Activated naive CD8-positive, alpha-beta T cell treated with anti-CD3 and anti-CD28 coated beads, Interleukin-2, amount 50 U/mL, for 16 hours (primary cell): ENCODE measurements at places on chromosomes 6 and 20.

GRCh38 chr6:92779746-92780145, 639.6 kb downstream of the EPHA7 start:
- DNase-seq: no peak

GRCh38 chr6:11758878-11759277, 19.7 kb downstream of the ADTRP start:
- no peak for DNase-seq

DNA sequence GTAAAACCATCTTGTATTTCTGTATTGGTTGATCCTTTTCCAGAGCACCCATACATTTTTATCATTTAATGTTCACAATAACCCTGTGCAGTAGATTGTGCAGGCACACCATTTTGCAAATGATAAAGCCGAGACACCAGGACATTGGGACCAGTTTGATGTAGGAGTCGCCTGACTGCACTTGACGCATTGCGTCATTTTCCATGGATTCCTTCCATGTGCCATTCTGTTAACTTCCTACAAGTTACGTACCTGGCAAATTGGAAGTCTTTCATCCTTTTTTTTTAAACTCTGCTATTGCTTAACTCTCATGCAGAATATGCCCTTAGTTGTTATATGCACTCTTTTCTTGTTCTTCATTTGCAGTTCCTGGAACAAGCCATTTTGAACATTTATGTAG, 43.0 kb downstream of the PRPH2 start:
- no peak for DNase-seq

- DNase-seq: no peak
These were observed 161.6 kb upstream of the MARCKS start for GRCh38 chr6:113695516-113695915.

DNA sequence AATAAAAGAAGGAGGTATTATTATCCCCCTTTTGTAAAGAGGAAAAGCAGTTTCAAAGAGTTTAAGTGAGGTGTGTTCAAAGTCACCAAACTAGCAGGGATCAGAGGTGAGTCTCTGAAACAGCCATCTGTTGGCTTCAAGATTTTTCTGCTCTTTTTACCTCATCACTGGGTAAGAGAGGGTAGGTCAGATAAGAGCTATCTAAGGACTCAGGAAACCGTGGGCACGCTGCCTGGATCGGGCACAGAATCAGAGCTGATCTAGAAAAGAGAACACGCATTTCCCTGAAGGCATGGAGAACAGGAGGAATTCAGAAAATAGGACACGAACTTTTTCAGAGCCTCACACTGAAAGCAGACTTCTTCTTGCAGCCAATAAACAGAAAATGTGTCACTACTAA, 65.8 kb upstream of the LY86 start:
- DNase-seq: no peak

GRCh38 chr6:170437719-170438401, 115.2 kb downstream of the PSMB1 start:
- no peak for DNase-seq

GRCh38 chr20:54172532-54172855, 1.3 kb downstream of the CYP24A1 start:
- no peak for DNase-seq

- no peak for DNase-seq
These were observed 60.1 kb downstream of the DAAM2 start for GRCh38 chr6:39852324-39852723.

- DNase-seq: no peak
These were observed 1.7 kb downstream of the DIDO1 start for GRCh38 chr20:62924442-62925075.

DNA sequence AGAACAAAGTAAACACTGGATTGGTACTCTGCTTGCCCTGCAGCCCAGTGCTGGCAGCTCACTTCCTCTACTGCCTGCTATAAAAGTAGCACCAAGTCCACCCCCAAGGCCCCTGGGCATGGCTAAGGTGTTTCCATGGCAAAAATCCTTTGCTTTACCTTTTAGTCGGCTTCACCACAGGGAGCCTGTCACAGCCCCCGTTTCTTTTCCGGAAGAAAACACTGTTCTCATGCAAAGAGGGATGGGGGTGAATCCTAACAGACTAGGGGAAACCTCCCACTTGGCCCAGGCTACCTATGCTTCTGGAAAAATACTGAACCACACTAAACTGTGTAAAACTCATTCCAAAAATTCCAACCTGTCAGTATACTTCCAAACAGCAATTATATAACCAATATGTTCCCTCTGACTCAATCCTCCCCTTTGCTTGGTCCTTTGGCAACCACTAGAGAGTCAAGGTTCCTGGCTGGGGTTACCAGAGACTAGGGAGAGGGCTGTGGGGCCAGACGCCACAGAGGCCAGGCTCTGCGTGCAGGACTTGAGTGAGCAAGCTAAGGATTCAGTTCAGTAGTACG, 16.1 kb downstream of the PPIL1 start:
- no peak for DNase-seq

DNA sequence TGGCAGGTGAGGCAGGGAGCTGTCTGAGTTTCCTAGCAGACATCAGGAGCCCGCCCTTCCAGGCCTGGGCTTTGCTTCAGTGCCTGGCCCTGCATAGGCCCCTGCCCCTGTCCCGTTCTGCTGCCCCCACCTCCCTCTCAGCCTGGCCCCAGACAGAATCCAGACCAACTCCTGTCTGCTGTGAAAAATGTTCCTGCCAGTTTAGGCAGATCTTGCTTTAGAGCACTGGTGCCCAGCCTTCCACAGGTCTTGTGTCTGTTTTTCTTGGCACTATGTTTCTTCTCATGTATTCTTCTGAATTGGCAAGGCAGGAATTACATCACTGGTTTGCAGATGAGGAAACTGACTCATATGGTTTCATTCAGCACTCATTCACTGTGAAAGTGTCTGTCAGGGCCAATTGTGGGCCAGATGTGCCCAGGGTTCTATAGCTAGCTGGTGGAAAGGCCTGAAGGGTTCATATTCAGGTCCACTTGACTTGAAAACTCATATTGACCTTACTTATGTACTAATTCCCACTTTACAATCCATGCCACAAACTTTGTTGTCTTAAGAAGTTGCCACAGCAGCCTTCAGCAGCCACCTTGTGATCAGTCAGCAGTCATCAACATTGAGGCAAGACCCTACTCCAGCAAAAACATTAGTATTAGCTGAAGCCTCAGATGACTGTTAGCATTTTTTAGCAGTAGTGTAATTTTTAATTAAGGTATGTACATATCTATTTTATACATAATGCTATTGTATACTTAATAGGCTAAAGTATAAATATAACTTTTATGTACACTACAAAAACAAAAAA, 40.5 kb downstream of the HLA-F start:
- no peak for DNase-seq

- DNase-seq: no peak
These were observed 5.1 kb downstream of the PRND start for GRCh38 chr20:4726710-4727397.

- no peak for DNase-seq
These were observed 46.5 kb downstream of the STK4 start for GRCh38 chr20:45012682-45013302.

DNA sequence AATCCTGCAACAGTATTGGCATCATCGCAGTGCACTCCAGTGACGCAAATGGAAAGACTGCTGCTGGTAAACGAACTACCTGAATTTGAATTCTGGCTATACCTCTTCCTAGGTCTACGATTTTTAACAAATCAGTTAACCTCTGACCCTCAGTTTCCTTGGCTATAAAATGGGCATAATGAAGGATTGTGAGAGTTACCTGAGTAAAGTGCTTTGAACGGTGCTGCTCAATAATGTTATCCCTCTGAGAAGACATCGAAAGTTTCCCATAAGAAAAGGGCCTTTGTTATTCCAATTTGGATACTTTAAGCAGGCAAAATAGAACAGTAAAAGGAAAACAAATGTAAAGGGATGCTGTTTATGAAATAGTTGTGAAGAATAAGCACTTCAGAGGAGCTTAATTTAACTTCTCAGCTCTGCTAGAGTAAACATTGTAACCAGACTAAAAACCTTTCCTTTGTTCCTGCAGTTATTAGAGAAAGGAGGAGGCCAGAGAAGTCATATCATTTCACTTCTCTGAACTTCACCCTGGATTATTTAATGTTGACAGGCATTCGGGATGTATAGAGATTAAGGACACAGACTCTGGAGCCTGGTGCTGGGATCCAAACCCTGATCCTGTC, 5.8 kb downstream of the SGK1 start:
- DNase-seq: no peak

DNA sequence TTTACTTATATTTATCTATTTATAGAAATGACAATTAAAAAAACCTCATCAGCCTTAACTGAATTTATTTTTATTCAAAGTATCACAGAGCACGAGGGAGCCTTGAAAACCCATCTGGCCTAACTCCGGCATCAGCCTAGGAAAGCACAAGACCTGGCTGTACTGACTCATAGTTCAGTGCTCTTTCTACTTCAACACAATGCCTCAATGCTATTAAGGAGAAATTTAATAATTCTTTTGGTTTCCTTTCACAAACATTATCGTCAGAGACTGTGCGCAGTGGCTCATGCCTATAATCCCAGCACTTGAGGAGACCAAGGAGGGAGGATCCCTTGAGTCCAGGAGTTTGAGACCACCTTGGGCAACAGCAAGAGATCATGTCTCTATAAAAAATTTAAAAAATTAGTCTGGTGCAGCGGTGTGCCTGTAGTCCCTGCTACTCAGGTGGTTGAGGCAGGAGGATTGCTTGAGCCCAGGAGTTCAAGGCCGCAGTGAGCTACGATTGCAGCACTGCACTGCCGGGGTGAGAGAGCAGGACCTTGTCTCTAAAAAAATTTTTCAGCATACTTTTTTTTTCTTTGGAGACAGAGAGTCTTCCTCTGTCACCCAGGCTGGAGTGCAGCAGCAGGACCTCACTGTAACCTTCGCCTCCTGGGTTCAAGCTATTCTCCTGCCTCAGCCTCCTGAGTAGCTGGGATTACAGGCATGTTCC, 1.9 kb upstream of the SASH1 start:
- no peak for DNase-seq

- no peak for DNase-seq
These were observed 11.1 kb downstream of the TRDN start for GRCh38 chr6:123625696-123626095.

DNA sequence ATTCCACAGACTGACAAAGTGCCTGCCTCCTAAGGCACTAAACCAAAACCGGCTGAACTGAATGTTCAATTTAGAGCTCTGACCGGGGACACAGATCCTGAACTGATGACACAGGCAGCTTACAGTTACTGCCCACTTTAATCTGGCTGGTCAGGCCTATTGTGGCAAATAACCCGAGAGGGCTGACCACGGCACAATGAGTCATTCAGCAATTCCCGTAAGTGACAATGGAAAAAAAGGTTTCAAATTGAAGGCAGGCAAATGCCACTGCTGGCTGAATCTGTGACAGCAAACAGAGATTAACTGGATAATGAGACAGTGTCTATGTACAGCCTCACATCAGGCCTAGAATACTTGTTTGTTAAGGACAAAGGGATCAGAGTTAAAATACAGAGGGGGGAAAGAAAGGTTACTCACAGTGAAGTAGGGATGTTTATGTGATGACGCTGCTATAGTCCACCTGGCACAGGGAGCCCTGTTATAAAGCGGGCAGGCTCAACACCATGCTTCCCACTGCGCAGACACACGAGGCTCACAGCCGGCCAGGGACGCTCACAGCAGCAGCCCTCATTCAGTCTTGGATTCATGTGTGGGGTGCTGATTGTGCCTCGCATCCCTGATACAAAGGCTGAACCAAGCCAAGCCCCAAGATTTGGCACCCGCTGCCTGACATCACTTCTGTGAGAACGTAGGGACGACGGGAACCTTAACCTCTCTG, 54.4 kb downstream of the RTN4IP1 start:
- no peak for DNase-seq

- DNase-seq: no peak
These were observed 98.1 kb downstream of the MYLK4 start for GRCh38 chr6:2652611-2653010.

- no peak for DNase-seq
These were observed 10.9 kb upstream of the NOX3 start for GRCh38 chr6:155466539-155466938.

DNA sequence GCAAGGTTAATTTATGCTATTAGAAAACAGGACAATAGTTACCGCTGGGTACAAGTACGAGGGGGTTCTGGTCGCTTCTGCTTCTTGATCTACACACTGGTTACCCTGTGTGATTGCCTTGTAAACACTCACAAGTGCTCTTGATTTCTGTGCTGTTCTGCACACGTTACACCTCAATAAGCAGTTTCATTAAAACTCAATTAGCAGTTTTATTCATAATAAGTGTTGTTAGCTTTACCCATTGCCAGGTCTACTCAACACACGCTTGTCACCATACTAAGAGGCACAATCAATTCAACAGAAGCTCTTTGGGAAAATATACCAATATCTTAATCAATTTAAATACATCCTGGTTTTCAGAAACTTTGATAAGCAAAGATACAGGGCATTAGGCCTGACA, 20.4 kb downstream of the BMP7 start:
- no peak for DNase-seq

- DNase-seq: no peak
These were observed 89.6 kb downstream of the RIPOR3 start for GRCh38 chr20:50601511-50602431.

DNA sequence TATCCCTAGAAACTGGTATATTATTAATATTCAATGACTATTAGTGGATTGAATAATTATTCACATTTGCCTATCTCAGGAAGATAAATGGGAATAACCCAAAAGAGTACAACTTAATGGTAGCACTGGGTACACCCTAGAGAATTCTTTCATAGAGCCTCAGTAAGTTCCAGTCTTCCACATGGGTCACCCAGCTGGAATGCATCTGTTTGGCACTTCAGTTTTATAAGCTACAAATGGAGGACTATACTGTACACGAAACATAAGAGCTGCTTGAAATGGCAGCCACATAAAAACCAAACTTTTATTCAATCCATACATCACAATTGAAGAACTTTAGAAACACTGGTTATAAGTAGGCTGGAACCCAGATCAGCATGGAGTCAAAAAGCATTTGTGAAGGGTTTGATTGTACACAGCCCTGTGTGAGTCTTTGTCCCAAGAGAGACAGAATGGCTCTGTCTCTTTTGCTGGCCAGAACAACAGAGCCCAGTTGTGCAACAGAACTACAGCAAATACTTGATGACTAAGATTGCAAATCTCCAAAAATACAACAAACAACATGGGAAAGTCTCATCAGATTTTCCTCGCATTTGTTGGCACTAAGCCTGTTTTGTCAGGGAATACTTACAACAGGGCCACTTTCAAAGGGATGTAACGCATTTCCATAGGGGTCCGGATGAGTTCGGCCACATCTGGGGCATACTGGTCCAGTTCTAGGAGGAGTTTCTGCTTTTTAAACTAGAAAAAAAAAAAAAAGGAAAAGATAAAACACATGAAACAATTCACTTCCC, 39.5 kb downstream of the PIGU start:
- DNase-seq: no peak

- no peak for DNase-seq
These were observed 27.5 kb downstream of the TOX2 start for GRCh38 chr20:43942201-43942590.

- no peak for DNase-seq
These were observed 225.4 kb downstream of the PRL start for GRCh38 chr6:22071270-22072041.

GRCh38 chr20:4966826-4967751, 34.2 kb downstream of the SLC23A2 start:
- DNase-seq: no peak

- DNase-seq: no peak
These were observed 234.2 kb upstream of the CITED2 start for GRCh38 chr6:139608466-139609261.

- no peak for DNase-seq
These were observed 18.7 kb downstream of the ADRM1 start for GRCh38 chr20:62321521-62321948.
